AG09309 (cell line): ENCODE measurements at places on chromosomes 6 and 20.

DNA sequence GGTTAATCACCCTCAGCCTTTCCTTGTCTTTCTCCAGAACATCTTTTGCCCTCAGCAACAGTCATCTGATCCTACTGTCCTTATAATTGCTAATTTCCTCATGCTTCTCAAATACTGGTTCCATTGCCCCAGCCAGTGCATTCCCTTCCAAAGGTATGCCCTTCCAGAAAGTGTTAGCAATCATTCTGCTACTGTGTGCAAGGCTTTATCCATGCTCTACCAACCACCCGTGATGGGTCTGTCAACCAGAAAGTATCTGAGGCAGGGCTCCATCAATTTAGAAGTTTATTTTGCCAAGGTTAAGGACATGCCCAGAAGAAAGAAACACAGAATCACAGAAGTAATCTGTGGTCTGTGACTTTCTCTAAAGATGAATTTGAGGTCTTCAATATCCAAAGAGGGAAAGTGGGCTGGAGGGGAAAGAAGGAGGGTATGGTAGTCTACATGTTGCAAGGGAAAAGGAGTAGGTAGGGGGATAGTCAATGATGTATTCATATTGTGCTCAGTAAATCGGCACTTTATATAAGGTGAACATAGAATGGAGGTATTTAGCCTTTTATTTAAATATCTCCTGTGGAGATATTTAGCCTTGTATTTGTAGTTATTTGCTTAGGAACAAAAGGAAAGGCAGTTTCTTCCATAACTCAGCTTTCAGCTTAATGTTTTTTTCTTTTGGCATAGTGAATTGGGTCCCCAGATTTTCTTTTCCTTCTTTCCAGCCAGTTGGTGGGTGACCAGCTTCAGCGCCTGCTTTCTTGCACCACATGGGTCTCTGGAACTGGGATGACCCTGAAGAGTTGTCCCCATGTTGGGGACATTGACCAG, 35.2 kb upstream of the PAQR8 start:
- no peak for DNase-seq

GRCh38 chr6:165616116-165616515, 46.9 kb downstream of the PDE10A start:
- no peak for DNase-seq

GRCh38 chr6:3789896-3790558, 38.5 kb upstream of the PXDC1 start:
- no peak for DNase-seq

DNA sequence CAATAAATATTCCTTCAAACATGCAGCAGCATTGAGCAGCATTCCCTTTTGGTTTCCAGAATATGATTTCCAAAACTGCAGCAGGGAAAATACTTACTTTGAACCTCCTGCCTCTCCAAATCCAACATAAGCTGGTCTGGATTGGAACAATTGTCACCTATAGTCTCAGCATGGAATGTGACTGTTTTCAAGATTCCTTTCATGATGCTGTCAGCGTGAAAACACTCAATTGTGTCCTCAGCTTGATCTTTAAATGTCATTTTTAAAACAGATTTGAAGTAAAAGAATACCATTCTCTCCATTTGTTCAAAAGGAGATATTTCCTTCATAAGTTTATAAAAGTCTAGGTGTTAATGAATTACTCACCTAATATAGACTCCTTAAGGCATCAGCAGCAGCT, 993.9 kb downstream of the EYS start:
- no peak for DNase-seq

- no peak for DNase-seq
Measured at GRCh38 chr6:75551367-75551952, 50.2 kb upstream of the SENP6 start.

DNA sequence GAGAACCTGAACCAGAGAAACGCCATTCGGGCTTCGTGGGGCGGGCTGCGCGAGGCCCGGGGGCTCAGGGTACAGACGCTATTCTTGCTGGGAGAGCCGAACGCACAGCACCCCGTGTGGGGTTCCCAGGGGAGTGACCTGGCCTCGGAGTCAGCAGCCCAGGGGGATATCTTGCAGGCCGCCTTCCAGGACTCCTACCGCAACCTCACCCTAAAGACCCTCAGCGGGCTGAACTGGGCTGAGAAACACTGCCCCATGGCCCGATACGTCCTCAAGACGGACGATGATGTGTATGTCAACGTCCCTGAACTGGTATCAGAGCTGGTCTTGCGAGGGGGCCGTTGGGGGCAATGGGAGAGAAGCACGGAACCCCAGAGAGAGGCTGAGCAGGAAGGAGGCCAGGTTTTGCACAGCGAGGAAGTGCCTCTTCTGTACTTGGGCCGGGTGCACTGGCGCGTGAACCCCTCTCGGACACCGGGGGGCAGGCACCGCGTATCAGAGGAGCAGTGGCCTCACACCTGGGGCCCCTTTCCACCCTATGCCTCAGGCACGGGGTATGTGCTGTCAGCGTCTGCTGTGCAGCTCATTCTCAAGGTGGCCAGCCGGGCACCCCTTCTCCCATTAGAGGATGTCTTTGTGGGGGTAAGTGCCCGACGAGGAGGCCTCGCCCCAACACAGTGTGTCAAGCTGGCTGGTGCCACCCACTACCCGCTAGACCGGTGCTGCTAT, 904 bp downstream of the B3GALT4 start:
- DNase-seq: no peak

GRCh38 chr20:46975976-46976375, 81.3 kb downstream of the EYA2 start:
- DNase-seq: no peak

GRCh38 chr6:81892891-81893290, 140.4 kb upstream of the TENT5A start:
- DNase-seq: no peak

- peak; percentile 86 for DNase-seq
Measured at GRCh38 chr6:22828179-22829062, 259.1 kb downstream of the HDGFL1 start.

GRCh38 chr20:40802886-40803285, 113.8 kb upstream of the MAFB start:
- DNase-seq: no peak

GRCh38 chr6:85401186-85402021, 48.5 kb upstream of the NT5E start:
- no peak for DNase-seq

DNA sequence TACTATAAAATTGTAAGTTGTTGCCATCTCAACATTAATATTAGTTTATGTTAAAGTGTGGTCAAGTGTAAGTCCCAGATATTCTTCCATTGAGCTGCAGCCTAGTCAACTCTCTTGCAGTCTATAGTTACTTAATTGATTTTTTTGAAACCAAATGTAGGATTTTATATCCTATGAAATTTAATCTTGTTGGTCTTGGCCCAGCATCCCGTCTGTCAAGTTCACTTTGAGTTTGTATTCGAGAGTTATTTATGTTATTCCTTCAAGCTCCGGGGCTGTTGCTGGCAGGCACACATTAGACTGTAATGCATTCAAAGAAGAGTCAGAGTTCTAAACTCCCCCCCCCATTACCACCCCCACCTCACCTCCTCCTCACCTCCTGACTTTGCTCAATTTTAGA, 71.0 kb upstream of the SPACA1 start:
- DNase-seq: no peak

- no peak for DNase-seq
Measured at GRCh38 chr6:166586424-166587156, at the start of gene RAMACL. Gene RAMACL, minus strand, starts transcription at chr6:166586678. Its CDS starts 201 bp downstream, at chr6:166586477.

DNA sequence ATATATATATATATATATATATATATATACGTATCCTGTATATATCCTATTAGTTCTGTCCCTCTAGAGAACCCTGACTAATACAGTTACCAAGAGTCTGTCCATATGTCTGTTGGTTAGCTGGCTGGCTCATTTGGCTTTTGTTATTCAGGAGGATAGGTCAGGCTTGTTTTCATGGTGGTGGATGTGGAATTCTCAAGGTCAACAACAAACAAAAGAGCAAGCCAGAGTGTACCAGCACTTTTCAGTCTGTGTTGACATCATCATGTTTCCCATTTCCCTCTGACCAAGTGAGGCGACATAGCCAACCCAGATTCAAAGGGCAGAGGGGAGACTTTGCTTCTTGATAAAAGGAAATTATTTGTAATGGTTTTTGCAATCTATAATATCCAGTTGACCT, 88.5 kb upstream of the PTCHD4 start:
- no peak for DNase-seq

DNA sequence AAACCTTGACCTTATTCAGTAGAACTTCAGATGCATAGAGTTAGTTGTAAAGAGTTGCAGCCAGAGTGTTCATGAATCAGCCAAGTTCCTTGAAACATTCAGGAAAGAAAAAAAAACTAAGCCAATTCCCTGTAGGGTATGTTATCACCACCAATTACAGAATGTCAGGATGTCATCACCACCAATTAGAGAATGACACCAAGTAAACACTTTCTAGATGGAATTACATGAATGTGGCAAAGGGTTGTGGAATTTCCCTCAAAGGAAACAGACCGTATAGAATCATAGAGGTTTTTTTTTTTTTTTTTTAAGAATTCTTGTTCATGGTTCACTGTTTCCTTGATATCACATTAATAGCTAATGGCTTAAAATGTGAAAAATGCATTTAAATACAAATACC, 472.1 kb upstream of the RNF217 start:
- no peak for DNase-seq

- DNase-seq: no peak
Measured at GRCh38 chr6:114862819-114863218, 520.0 kb upstream of the HS3ST5 start.

DNA sequence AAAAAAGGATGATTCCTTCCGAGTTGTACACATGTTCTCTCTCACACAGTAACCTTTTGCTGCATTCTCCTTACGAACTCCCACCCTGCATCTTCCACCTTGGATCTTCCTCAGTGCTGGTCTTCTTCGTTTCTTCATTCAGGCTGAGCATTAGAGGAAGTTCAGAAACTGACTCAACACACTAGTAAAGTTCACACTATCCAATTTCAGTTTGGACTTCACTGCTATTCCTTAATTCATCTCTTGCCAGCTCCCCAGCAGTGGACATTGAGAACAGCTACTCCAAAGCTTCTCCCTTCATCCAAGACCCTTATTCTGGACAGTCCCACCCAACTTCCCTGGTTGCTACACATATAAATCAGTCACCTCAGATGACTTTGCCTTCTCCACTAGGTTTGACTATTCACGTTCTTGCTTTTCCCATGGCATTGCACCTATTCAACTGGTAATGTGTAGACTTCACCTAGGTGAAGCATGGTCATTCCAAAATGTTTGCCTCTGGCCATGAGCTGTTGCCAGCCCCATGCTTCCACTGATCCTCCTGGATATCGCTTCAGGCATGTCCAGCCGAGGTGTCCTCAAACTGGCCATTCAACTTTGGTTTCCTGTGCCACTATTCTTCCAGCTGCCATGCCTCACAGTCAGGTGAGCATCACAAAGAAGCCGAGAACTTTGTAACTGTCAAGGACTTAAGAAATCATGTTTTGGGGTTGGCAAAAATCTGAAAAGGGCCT, 103.9 kb upstream of the EMILIN3 start:
- DNase-seq: no peak

DNA sequence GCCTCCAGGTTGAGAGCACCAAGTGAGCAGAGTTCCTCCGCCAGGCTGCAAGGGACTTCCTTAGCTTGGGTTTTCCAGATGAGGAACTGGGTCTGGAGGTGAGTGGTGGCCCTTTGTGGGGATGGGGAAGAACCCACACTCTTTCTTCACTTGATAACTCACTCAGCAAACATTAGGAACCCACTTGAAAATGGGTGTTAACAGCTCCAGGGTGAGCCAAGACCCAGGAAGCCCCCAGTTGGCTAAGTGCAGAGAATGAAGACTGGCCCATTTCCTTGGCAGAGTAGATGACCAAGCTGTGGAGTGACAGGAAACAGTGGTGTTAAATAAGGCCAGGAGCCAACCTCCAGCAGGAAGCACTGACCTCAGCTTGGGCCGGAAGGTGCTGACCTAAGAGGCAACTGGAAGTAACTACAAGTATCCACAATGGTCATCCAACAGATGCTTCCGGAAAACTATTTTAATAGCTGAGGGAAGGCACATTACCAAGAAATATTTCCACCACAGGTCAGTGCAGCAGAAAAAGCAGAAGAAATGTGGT, 22.7 kb downstream of the MRPL14 start:
- DNase-seq: no peak

- peak; percentile 32 for DNase-seq
Measured at GRCh38 chr6:47161176-47161687, 119.1 kb upstream of the ADGRF1 start.

DNA sequence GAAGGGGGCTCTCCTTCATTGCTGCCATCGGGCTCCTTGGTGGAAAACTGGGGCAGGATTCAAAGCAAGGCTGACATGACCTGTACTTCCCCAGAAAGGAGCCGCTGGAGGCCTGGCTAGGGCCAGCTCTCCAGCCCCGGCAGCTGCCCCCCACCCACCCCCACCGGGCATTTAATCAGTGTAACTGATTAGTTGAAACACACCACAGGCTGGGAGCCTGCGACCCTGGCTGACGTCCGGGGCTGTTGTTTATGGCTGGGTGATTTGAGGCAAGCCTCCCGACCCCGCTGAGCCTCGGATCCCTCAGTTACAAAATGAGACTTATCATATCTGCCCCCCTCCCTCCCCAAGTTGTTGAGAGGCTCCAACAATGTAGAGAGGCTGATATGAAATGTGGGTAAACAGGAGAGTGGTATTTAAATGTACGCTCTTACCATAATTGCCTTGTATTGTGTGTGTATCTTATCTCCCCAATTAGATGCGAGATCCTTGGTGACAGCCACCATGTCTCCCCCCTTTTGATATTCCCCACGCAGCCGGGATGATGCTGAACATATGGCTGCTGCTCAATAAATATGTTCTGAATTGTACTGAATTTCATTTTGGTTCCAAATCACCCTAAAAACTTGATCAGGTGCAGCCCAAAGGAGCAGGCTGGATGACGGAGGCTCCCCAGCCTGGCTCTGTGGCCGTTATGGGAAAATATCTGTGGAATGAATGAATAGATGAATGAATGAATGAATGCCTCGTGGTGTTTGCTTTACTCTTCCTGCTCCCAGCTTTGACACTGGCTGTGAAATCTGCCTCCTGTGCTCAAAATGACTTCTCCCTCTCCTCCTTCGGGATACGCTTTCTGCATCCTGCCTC, 31.8 kb upstream of the APCDD1L start:
- DNase-seq: no peak

- DNase-seq: no peak
Measured at GRCh38 chr6:169723991-169724493, 258 bp downstream of the PHF10 start.

GRCh38 chr20:258269-258858, 840 bp downstream of the DEFB132 start:
- no peak for DNase-seq

DNA sequence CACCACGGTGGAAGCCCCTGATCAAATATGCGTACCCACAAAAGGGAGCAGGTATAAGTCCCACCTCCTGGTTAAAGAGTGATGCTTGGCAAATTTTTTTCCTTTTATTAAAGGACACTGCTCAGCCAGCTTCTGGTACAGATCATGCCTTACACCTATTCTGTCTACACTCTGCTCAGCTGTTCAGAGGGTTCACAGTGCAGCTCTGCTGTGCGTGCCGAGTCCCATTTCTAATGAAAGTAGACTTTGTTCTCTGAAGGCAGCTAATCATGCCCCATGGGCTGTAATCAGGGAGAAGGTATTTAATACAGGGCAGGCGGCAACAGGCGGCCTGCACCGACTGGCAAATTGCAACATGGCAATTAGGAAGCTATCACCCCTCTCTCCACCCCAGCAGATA, 16.3 kb downstream of the LRRC73 start:
- DNase-seq: no peak
